ENCODE measurements at places on chromosomes 2 and 18.

DNA sequence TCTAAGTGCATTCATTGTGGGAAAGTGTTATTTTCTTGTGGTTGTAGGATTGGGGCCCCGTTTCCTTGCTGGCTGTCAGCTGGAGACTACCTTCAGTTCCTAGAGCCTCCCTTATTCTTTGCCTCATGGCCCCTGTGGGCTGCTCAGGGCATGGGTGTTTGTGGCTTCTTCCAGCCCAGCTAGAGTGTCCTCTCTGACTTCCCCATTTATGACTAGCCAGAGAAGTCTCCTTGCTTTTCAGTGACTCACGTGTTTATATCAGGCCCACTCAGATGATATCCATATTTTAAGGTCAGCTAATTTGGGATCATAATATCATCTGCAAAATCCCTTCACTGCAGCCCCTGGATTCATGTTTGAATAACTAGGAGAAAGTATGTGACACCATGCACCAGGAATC is 62.8 kb downstream of the DTNA start:
- peak; percentile 30 for DNase-seq

DNA sequence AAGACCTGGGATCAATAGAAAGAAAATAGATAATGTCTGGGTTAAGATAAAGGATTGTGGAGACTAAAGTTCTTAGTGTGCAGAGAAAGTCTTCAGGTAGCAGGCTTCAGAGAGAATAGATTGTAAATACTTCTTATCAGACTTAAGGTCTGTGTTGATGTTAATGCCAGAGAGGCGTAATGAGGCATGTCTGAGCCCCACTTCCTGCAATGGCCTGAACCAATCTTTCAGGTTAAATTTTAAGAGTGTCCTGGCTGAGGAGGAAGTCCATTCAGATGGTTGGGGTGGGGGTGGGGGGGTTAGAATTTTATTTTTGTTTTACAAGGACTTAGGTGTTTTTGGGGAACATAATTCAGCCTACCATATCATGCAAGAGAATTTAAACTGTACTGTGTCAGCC is 129.5 kb downstream of the EVA1A start:
- no peak for DNase-seq

GRCh38 chr18:79496237-79496977 is 100.7 kb downstream of the NFATC1 start:
- no peak for DNase-seq

DNA sequence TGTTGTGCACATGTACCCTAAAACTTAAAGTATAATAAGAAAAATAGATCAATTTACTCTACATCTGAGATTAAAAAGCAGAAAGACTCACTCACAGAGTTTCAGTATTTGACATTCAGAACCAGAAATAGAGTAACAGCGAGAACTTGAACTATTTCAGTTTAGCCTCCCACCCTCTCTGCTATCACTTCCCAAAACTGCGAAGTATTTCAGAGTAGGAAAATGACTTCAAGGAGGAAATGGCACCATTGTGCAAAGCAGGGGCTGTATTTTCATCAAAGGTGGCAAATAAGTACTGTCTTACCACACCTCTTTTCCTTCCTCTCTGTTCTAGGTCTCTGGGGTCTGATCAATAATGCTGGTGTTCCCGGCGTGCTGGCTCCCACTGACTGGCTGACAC is 13.6 kb downstream of the DHRS9 start:
- no peak for DNase-seq

- DNase-seq, result peak; percentile 68
These were observed 221.8 kb downstream of the INSIG2 start for GRCh38 chr2:118309946-118310680.

- no peak for DNase-seq
These were observed 54.3 kb downstream of the THOC1 start for GRCh38 chr18:213505-213904.

GRCh38 chr2:228140934-228141528 is 40.5 kb downstream of the SPHKAP start:
- no peak for DNase-seq

DNA sequence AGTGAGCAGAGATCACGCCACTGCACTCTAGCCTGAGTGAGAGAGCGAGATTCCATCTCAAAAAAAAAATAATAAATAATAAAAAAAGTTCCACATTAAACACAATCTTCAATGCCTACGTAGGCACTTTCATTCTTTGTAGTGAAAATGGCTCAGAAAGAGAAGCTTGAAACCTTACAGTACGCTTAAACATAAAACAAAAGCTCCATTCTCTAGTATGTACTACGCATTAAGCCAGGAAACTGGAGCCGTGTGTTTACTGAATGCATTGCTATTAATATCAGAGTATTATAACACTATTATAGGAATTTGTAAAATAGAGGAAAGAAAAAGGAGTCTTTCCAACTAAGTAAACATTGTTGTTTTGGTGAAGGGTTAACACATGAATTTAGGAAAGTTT is 41.3 kb upstream of the LMAN1 start:
- no peak for DNase-seq

- DNase-seq, result no peak
These were observed 101.8 kb upstream of the ASB18 start for GRCh38 chr2:236366049-236366387.

DNA sequence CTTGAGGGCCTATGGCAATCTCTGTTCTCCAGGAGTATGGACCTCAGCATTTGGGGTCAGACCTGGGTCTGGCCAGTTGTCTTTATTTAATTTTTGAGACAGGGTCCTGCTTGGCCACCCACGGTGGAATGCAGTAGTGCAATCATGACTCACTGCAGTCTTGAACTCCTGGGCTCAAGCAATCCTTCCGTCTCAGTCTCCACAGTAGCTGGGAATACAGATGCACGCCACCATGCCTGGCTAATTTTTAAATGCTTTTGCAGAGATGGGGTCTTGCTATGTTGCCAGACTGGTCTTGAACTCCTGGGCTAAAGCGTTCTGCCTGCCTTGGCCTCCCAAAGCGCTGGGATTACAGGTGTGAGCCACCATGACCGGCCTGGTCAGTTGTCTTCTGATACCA is 46.4 kb upstream of the INHBB start:
- DNase-seq, result peak; percentile 18

GRCh38 chr18:23986600-23987359 is 27.8 kb upstream of the TTC39C start:
- no peak for DNase-seq

DNA sequence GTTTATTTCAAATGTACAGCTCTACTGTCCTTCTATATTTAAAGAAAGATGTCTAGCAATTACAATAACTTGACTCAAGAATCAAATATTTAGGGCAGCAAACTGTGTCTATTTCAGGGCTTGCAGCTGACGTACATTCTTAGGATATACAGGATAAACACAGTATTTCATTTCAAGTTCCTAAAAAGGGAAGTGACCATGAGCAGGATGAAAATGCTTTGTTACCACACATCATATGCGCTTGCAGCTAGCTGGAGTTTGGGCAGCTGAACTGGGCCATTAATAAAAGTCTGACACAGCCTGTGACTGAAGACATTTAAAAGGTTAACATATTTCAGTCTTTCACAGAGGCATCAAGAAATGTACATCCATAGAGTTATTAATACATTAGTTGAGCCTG is 264.6 kb upstream of the TRIB2 start:
- peak; percentile 61 for DNase-seq

DNA sequence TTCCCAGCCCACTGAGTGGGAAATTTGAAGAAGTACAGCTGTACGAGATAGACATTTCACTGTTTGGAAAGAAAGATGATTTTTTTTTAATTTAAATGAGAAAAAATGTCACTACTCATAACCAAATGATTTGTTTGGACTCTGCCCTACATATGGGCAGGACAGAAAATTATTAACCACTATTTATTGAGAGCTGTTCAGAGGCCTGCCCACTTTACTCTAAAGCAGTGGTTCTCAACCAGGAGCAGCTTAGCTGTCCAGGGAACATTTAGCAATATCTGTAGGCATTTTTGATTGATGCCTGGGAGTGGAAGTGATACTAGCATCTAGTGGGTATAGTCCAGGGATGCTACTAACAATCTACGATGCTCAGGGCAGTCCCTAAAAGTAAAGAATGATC is 13.4 kb upstream of the DTNA start:
- DNase-seq, result no peak

DNA sequence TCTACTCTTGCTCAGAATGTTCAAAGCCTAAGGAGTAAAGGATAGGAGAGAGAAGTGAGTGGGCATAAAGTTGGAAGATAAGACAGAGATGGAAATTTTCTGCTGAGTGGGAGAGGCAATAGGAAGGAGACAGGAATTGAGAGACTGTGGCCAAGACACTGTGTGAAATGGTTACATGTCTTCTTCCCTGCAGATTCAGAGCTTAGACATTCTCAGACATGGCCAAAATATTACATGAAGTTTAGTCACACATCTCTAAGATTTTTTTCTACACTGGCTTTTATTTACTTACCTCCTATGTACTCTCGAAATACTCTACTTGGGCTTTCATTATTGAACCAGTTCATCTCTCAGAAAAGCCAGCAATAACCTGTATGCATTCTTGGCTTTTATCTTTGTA is 363.0 kb upstream of the FANCL start:
- peak; percentile 38 for DNase-seq

- DNase-seq, result no peak
These were observed 599.5 kb upstream of the ZNF804A start for GRCh38 chr2:183998797-183999190.

- peak; percentile 90 for DNase-seq
These were observed 260.8 kb downstream of the RDH14 start for GRCh38 chr2:18299423-18300212.

DNA sequence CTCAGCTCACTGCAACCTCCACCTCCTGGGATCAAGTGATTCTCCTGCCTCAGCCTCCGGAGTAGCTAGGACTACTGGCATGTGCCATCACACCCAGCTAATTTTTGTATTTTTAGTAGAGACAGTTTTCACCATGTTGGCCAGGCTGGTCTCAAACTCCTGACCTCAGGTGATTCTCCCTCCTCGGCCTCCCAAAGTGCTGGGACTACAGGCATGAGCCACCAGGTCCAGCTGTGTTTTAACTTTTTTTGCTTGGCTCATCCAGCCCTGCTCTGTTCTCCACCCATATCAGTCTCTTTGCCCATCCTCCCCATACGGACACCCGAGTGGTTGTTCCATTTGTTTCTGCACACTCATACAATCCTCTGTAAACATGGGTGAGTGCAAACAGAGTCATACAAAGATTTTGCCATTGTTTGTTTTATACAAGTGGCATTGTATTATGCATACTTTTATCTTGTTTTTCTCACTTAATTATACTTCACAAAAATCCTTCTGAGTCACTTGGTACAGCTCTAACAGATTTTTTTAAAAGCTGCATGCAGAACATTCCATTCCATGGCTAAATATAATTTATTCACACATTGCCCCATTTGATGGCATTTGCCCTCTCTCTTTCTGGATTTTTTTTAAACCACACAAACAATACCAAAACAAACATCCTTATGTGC is 5.3 kb downstream of the APOB start:
- DNase-seq, result no peak

DNA sequence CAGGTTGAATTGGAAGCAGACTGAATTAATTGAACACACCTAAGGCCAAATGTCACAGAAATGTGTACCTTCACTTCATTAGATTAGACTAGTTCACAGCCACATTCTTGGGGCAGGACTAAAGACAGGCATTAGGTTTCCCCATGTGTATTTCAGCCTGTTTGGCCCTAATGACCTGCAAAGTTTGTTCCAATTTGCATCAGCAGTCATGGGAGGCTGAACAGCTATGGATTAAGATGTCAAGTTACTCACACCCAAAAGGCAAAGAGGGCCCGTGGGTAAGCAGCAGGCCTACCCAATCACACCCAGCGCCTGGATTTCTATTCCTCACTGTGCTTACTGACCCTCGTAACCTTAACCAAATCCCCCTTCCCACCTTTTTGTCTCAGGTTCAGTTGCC is 99.6 kb upstream of the RIOK3 start:
- DNase-seq, result no peak

DNA sequence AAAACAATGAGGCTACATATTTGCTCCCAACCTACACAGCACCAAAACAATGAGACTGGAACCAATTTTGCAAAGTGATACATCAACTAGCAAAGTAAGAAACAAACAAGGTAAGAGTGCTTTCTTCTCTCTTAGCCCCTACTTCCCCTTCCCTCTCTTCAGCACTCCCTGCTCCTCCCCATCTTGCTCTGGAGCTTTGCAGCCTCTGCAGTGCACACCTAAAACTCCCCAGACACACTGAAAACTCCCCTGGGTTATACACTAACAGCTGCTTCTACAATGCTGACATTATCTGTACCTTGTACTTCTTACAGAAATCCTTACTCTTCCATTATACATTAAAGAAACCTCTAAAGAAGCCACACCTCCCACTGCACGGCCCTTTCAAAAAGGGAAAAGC is 93.7 kb downstream of the RBMS1 start:
- DNase-seq, result no peak

DNA sequence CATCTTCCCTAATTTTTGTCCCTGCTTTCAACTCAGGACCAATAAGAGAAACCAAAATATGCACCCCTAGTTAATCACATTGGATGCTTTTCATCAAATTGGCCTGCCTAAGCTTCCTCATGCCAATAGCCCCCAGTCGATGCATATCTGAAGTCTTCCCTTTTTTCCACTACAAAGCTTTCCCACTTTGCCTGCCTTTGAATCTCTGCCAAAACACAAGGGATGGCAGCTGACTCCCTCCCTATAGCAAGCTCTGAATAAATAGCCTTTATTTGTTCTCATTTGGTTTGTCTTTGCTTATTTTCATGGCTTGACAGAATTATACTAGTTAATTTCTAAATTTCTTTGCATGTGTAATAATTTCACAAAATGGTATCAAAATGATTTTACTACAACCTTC is 621.2 kb downstream of the MBD2 start:
- no peak for DNase-seq

DNA sequence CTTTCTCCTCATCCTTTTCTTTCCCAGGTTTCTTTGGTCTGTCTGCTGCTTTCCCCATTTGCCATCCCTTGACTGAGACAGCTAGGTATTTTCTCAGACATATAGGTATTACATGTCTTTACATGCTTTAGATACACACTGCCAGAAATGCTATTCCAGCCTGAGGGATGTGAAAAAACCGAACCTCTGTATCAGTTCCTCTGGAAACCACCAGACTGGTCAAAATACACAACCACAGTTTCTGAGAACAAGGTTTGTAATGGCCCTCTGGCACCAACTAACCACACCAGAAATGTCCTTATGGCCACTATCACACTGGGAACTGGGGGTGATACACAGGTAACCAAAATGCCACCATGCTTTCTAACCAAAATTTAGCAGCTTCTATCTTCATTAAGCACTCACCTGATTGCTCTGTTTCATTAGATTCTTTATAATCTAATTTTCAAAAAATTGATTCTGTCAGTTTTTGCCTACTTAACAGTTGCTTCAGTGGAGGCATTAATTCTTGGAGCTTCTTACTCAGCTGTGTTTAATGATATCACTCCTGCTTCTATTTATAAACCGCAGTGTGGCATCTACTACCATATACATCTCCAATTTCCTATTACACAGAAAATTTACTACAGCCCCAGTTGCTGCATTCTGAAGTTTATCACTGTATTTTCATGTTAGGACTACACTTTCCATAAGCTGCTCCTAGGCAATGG is 243.5 kb downstream of the WDPCP start:
- DNase-seq, result no peak

DNA sequence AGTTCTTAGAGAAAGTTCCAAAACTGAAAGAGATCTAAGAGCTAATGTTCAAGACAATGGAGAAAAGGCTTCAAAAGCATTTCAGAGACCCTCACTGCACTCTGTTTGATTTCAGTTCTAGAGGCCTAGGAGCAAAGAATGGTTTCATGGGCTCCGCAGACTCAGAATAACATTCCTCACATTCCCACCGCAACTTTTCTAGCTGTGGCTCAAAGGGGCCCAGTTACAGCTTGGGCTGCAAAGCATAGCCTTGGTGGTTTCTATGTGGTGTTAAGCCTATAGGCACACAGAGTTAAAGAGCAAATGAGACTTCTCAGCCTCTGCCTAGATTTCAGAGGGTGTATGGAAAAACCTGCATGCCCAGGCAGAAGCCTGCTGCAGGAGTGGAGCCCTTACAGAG is 73.0 kb downstream of the FSIP2 start:
- no peak for DNase-seq
